ENCODE measurements at places on chromosomes 6 and 20.

- no peak for ATAC-seq
These were observed 33.8 kb upstream of the E2F3 start for GRCh38 chr6:20367743-20368485.

- ATAC-seq, result no peak
These were observed 154.4 kb downstream of the F13A1 start for GRCh38 chr6:6166064-6166463.

DNA sequence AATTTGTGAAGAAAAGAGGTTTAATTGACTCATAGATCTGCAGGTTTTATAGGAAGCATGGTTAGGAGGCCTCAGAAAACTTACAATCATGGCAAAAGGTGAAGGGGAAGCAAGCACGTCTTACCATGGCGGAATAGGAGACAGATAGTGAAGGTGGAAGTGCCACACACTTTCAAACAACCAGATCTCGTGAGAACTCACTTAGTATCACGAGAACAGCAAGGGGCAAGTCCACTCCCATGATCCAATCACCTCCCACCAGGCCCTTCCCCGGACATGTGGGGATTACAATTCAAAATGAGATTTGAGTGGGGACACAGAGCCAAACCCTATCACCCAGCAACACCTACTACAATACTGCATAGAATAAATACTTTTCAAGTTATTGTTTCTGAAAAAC lies 7.3 kb upstream of the HEBP2 start:
- ATAC-seq, result no peak

DNA sequence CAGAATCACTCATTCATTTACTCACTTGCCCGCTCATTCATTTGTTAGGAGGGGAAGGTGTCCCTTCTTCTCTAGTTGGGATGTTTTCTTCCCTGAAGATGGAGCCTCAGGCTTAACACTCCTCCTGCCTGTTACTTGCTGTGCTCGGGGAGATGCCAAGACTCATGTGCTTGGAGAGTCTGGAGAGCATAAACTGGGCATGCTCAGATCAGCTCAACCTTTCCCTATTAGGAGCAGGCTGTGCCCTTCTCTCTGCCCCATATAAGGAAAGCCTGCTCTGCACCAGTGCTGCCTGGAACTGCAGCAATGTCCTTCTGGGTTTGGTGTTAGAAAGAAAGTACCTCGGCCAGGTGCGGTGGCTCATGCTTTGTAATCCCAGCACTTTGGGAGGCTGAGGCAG lies 18.0 kb upstream of the UBE2V1 start:
- no peak for ATAC-seq

- ATAC-seq, result no peak
These were observed 198.5 kb downstream of the PREX1 start for GRCh38 chr20:48629069-48629959.

DNA sequence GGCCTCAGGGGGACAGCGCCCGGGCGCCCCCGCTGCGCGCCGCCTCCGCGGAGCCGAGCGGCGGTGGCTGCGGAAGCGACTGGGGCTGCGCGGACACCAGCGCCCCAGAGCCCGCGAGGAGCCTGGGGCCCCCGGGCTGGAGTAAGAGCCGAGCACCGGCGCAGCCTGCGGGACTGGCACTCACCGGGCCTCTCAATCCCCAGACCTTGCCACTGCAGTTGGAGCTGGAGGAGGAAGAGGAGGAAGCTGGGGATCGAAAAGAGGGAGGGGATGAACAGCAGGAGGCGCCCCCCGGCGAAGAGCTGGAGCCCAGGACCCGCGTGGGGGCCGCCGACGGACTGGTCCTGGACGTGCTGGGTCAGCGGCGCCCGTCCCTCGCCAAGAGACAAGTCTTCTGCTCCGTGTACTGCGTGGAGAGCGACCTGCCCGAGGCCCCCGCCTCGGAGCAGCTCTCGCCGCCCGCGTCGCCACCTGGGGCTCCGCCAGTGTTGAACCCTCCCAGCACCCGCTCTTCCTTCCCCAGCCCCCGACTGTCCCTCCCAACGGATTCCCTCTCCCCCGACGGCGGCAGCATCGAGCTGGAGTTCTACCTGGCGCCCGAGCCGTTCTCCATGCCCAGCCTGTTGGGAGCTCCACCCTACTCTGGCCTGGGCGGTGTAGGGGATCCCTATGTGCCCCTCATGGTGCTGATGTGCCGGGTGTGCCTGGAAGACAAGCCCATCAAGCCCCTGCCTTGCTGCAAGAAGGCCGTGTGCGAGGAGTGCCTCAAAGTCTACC lies 590 bp downstream of the RNF217 start:
- peak; percentile 14 for ATAC-seq

DNA sequence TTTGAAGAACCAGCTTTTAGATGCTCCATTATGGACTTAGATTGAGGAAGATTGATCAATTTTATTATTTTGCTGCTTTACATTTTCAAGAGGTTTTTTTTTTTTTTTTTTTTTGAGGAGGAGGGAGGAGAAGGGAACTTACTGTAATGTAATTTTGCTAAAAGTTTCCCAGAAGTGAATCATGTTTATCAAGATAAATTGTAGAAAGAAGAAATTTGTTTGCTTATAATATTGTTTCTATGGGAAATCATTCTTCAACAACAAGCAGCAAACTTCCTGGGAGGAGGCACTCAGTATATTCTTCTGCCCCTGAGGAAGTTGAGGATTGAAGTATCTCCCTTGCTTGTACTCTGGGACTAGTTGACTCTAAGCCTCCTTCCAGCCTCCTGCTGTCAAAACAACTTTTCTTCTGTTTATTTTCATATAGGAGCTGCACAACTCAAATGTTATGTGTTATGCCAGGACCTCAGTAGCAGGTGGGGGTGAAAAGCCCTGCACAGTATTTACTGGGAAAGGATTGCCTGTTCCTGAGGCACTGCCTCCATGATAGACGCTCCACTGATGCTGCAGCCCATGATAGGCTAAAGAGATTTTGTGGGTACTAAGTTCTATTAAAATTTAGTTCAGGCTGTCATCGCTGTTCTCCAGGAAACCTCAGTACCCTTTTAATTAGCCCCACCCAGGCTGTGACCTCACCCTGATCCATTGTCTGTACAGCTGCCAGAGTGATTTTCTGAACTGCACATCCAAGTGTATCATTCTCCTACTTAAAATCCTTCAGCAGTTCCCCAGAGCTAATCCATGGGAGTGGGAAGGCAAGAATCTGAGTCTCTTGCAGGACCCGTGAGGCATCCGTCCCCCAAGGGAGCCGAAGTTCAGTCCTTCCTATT lies 51.9 kb downstream of the CARMIL1 start:
- ATAC-seq, result no peak

- ATAC-seq, result peak; percentile 52
These were observed 30.8 kb downstream of the SF3B5 start for GRCh38 chr6:144064402-144065212.

GRCh38 chr6:134009876-134010275 lies 42.5 kb downstream of the SLC2A12 start:
- no peak for ATAC-seq

GRCh38 chr6:142945049-142945445 lies at the start of gene HIVEP2:
HIVEP2 (minus strand) TSS chr6:142945176; CDS start chr6:142774738, 170,438 bp downstream.
- ATAC-seq, result peak; percentile 49

DNA sequence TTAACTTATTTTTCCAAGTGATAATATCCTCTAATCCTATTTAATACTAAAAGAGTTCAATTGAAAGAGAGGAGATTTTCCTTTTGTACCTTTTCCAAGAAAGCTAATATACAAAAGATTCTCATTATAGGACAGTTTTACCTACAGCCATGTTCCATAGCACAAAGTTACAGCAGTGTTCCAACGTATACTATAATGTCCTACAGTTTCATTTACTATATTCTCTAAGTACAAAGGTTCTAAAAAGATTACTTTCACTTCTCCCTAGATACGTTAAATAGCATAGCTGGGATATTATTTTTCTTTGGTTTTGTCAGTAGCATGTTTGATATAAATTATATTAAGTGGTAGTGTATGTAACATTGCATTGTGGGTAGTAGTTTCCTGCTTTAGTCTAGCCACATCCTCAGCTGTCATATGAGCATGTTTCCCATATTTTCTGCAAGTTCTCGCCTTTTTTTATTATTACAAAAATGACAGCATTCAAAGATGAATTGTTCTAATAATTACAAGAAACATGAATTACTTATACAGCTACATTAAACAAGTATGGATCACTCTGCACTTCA lies 4.4 kb upstream of the RUNX2 start:
- ATAC-seq, result no peak

GRCh38 chr6:6357032-6357431 lies 36.6 kb upstream of the F13A1 start:
- ATAC-seq, result no peak

Data from stimulated activated memory B cell treated with anti-CD40 and anti-IgM and Interleukin-4, amounts not matched to agents 10 μg/mL and 1 μg/mL and 100 μg/mL, for 72 hours (primary cell).